ENCODE measurements at places on chromosomes 11 and 22.

GRCh38 chr11:86245369-86246292 lies 1.1 kb downstream of the EED start:
- peak; percentile 6 for DNase-seq

DNA sequence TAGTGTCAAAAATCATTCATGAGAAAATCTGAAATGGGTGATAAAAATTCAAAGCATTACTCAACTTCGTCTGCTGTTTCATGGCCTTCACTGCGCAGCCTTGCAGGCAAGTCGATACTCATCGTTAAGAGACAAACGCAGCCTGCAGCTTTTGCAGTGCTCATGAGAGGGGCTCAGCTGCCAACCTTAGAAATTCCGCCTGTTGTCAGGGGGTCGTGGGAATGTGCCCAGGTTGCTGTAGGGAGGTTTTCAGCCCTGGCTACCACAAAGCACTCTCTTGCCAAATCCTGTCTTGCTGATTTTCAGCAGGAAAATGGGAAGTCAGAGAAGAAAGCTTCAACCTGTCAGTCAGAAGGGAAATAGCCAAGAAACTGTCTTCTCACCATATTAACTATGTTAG lies 25.4 kb upstream of the GRAMD1B start:
- no peak for DNase-seq

- no peak for DNase-seq
Observed at GRCh38 chr22:20273758-20274181, 5.7 kb upstream of the RTN4R start.

- DNase-seq = peak; percentile 5
Observed at GRCh38 chr11:65078151-65078550, 5.7 kb downstream of the CDCA5 start.

DNA sequence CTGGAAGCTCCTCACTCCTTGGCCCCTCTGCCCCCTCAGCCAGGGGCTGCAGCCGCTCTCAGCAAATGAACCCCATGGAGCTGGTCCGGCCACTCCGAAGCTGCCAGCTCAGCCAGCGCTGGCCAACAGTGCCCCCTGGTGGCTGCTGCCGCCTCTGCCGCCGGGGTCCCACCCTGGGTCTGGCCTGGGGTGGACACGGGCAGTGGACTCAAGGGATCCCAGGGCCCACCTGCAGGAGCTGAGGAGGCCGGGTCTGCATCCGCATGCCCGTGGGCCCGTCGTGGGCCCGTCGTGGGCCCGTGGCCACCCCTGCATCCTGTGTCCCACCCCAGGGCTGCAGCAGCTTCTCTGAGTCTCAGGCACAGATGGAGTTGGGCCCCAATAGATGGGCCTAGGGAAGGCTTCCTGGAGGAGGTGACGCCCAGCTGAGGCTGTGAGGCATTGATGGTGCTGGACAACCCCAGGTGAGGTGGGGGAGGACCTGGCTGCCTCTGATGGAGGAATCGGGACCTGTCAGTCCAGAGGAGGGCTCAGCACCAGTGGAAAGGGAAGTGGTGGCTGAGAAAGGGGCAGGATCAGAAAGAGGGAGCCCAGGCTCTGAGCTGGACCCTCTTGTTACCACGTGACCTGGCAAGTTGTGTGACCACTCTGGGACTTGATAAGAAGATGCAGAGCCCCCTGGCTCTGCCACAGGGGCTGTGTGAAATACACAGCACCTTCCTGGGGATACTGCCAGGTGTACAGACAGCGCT lies 522.3 kb downstream of the BRD1 start:
- DNase-seq = peak; percentile 44

GRCh38 chr11:61645179-61645868 lies 34.9 kb upstream of the DAGLA start:
- DNase-seq = no peak

- no peak for DNase-seq
Observed at GRCh38 chr22:36256478-36256877, 3.5 kb downstream of the APOL1 start.

DNA sequence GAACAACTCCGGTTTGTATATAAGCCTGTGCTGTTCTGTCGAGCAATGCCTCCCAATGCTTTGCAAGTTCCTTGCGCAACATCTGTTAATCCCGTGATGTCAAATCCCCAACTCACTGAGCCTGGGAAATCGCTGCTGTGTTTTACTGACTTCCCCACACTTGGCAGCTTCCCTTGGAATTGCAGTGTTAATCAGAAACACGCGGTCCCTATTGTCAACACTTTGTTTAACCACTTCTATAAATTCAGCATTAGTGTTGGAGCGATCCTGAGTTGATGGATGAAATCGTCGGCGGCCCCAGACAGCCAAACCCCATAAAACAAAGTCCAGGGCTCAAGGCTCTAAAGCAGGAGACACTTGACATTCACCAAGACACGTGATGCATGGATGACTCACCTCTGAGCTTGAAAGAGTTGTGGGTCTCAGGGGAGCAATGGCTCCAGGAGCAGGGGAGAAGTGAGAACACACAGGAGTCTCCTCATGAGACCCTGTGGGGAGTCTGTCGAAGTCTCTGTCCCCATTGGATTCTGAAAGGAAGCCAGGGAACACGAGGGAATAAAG lies 555.3 kb downstream of the MIAT start:
- DNase-seq = peak; percentile 97

GRCh38 chr22:49755631-49756001 lies 72.1 kb downstream of the BRD1 start:
- DNase-seq = no peak

DNA sequence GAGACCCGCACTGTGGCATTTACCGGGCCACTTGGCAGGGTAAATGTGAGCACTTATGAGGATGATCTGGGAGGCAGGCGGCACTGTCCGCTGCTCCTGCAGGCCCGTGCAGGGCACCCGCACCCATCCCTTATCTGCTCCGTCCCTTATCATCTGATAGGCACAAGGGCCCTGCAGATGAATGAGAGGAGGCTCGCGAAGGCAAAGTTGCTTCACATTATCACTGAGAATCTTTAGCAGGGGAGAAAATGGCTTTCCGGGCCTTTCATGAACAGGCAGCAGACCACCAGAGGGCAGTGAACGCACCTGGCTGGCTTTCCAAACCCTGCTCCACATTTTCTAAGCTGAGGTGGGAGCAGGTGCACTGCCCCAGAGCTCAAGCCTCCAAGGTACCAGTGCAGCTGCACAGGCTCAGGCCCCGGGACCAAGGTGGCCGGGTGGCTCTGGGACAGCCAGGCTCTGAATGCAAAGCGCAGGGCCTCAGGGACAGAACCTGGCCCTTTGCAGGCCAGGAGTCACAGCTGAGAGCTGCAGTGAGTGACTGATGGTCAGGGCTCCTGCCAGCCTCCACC lies 165.6 kb downstream of the SHANK2 start:
- DNase-seq = no peak

- DNase-seq = peak; percentile 9
Observed at GRCh38 chr11:11587122-11587521, 34.7 kb downstream of the GALNT18 start.

- no peak for DNase-seq
Observed at GRCh38 chr11:122746050-122746478, 90.5 kb downstream of the UBASH3B start.

DNA sequence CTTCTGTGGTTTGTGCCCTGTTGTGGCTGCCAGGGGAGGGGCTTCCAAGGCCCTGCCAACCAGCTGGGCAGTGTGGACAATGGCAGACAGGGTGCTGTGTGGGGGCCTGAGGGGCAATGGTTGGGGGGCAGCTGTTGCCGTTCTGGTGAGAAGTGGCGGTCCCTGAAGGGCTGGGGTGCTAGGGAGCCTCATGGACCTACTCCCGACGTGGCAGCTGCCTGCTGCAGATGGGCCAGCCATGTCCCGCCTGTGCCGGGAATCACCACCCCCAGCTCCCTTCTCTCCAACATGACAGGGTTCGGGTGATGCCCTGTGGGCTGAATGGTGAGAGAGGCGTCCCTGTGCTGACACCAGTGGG lies 74.2 kb downstream of the KCNQ1 start:
- no peak for DNase-seq

GRCh38 chr11:76292583-76293188 lies 86.4 kb upstream of the WNT11 start:
- DNase-seq = no peak

- DNase-seq = no peak
Observed at GRCh38 chr11:70099578-70100279, 21.6 kb downstream of the ANO1 start.

GRCh38 chr11:29009426-29009825 lies 901.2 kb downstream of the METTL15 start:
- DNase-seq = no peak

- peak; percentile 87 for DNase-seq
Observed at GRCh38 chr22:40533712-40534378, 102.7 kb downstream of the MRTFA start.

DNA sequence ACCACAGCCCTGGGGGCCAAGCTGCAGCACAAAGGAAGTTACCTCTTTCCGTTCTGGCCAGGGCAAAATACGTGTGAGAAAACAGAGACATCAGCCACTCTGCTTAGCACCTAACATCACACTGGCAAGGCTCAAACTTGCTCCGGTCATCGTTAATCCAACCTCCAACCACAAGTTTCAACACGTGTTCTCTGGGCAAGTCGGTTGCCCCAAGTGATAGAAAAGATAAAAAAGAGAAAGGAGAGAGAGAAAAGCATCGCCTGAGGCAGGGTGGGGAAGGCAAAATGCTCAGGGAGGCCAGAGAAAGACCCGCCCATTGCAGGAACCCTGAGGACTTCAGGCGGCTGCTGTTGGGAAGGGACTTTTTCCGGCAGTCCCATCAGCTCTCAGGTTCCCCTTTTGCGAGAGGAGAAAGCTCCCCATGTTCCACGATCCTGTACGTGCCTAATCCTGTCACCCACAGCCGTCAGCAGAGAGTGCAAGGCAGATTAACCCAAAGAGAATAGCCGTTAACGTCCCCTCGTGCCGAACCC lies 18.5 kb upstream of the B4GALNT4 start:
- DNase-seq = no peak

DNA sequence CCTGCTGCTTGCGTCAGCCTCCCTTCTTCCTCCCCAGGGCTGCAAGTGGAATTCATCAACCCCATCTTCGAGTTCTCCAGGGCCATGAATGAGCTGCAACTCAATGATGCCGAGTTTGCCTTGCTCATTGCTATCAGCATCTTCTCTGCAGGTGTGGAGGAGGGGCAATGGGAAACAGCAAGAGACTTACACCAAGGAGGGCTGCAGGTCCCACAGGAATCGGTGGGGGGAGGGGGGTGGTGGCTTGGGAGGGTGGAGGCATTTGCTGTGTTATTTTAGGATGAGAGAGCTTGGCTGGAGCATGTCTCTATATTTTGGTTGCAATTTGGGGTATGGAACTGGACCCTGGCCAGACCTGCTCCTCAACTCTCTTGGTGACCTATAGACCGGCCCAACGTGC lies 2.1 kb upstream of the MADD start:
- no peak for DNase-seq

DNA sequence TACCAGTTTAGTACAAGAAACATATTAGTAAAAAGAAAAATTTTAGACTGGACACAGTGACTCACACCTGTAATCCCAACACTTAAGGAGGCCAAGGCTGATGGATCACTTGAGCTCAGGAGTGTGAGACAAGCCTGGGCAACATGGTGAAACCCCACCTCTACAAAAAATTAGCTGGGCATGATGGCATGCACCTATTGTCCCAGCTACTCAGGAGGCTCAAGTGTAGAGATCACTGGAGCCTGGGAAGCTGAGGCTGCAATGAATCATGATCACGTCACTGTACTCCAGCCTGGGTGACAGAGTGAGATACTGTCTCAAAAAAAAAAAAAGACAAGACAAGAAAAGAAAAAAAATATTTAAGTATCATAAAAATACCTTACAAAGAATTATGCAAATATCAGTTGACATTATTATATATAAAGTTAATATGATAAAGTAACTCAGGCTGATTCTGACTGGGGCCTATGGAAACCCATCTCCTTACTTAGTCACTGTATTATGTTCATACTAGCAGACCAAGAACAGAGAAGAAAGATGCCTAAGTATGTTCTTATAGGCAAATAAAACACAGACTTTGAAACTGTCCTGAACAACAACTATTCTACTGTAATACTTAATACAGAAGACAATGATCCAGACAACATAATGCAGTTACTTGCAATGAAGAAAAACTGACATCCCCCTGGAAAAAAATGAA lies 27.3 kb downstream of the FAM168A start:
- peak; percentile 68 for DNase-seq
